ENCODE measurements at places on chromosomes 16 and 17.

DNA sequence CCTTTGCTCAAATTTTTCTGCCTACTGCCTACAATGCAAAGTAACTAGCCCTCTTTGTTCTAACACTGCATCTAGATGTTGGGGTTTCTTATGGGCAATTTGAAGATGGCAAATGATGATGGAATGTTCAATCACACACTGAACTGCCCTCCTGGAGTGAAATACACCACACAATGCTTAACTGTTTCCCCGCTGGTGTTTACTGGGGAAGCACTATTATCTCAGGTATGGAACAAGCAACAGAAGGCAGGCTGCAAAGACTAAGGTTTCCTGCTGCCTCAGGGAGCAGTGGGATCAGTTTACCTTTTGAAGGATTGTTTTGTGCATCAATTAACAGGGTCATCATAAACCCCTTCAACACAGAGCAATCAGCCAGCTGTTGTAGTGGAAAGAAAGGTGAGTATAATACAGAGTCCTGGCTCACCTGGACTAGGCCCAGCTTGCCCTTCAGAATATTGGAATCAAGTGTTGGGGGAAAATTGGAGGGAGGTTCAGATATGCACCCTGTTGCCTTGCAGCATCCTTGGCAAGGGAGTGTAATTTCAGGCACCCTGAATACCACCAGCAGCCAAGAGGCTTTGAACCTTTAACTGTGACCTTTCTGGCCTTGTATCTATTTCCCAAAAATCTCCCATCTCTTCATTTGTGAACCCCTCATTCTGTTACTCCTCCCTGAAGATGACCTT lies 105.4 kb upstream of the CDH11 start:
- no peak for DNase-seq

DNA sequence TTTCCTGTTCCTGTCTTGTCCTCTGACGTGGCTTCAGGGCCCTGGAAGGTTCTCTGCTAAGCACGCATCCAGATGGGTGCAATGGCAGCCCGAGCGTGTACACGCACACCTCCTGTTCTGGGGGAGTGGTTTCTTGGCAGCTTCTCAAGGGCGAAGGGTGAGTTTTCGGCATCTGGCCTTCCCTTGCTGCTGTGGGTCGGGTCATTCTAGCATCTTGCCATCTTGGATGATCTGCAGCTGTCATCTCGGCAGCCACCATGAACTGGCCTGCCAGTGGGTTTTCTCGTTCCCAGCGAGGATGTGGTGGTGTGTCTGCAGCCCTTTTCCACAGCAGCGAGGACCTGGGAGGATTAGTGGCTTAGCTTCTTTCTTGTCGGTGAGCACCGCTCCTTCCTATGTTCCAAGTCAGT lies 10.6 kb downstream of the MSI2 start:
- no peak for DNase-seq

GRCh38 chr16:14635395-14636165 lies 2.8 kb downstream of the BFAR start:
- peak; percentile 18 for DNase-seq

DNA sequence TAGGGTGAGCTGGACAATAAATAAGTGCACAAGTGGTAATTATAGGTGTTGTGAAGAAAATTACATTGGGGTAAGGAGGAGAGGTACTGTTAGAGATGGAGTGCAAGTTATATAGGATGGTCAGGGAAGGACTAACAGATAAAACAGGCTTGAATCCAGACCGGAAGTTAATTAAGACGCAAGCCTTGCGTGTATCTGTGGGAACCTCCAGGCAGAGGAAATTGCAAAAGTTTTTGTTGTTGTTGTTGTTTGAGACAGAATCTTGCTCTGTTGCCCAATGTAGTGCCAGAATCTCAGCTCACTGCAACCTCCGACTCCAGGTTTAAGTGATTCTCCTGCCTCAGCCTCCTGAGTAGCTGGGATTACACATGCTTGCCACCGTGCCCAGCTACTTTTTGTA lies 2.4 kb upstream of the ZNF18 start:
- DNase-seq, result no peak

DNA sequence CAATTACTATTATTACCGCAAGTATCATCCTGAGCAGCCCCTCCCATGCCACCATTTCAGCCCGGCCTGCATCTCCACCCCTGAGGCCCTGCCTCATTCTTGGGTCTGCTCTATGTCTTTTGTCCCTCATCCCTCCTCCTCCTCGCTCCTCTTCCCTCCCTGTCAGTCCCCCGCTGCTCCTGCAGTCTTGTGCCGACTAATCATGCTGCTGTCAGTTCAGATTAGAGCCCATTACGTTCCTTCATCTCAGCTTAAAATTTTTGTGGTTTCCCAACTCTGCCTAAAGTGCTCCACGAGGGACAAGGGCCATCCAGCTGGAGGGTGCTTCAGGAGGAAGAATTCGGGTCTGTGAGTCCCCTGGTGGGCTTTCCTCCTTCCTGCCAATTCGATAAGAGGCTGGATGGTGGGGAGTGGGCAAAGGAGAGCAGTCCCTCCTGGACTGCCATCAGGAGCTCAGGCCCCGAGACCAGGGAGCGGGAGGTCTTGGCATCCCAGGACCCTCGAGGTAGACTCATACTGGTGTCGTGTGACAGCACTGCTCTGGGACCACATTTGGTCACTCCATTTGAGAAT lies 32.9 kb upstream of the GOSR2 start:
- DNase-seq, result no peak

GRCh38 chr17:79949656-79950209 lies 85.9 kb downstream of the TBC1D16 start:
- peak; percentile 79 for DNase-seq

GRCh38 chr17:68291836-68292688 lies 767 bp downstream of the ARSG start:
- DNase-seq, result no peak

DNA sequence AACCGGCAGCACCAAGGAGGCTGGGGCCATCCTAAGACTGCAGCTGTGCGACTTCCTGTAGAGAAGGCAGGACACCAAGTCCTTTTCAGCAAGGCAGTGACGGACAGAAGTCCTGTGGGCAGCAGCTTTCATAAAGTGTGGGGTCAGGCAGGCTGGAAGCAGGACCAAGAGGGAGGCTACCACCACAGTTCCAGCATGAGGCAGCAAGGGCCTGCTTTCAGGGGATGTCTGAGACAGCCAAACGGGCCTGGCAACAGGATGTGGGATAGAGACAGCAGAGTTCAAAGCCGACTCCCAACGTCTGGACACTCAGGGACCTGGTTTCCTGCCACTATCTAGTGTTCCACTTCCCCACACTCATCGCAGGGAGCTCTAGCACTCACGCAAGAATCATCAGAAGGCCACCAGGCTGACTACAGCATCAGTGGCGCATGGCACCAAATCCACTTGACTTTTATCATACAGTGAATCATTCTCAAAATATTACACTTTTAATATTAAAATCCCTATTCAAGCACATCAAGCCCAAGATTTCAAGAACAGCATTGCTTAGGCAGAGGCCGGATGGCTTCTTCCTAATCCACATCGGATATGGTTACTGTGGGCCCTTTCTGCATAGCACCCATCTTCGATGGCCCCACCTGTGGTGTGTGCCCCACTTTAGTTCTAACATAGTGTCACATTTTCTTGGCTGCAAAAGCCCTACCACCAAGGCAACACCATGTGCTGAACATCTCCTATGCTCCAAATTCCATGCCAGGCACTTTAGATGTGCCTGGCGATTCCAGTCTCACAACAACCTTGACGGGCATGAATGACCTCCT lies 5.2 kb downstream of the USP7 start:
- no peak for DNase-seq

GRCh38 chr17:57009737-57010445 lies 32.0 kb downstream of the SCPEP1 start:
- no peak for DNase-seq

GRCh38 chr17:16419074-16419928 lies 3.9 kb downstream of the TRPV2 start:
- no peak for DNase-seq

DNA sequence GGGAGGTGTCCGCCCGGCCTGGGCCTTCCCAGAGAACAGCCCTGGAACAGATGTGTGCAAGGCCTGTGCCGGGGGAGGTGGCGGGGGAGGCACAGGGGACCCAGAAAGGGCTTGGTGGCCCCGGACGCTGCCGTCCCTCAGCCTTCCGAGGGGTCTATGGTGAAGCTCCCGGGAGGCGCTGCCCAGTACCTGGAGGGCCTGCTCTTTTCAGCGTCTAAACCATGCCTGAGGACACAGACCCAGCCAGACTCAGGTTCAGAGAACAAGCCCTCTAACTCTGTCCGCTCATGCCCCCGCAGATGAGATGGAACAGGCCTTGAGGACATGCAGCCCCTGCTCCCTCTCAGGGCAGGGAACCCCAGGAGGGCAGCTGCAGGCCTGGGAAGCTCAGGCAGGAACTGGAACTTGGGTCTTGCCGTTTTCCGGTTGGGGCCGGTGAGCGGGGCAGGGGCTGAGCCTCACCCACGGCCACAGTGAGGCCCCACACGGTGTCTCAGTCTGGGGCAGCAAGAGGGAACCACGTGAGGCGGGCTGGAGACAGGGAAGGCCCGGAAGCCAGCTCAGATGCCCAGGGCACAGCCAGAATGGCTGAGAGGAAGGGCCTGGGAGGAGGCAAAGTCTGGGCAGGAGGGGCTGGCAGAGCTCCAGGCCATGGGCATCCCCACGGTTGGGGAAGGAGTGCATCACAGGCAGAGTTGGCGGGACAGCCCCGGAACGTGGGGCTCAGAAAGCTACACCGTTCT lies 12.5 kb downstream of the SLC16A3 start:
- DNase-seq, result no peak

- no peak for DNase-seq
Observed at GRCh38 chr17:36602030-36602748, 806 bp downstream of the MRM1 start.

DNA sequence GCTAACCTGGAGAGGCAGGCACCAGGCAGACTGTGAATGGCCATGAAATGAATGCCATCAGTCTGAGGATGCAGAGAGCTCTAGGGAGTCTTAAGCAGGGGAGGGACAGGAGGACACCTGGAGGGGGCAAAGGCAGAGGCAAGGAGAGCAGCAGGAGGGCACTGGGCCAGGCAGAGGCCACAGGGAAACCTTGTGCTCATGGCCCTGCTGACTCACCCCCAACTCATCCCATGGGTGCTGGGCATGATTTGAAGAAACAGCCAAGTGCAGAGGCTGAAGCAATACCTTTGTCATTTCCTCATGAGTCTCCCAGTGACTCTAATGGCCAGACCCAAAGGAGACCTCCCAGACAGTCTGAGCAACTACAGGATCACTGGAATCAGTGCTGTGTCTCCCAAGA lies 141.4 kb downstream of the TMEM132E start:
- DNase-seq, result no peak

GRCh38 chr16:89911375-89911774 lies 7.3 kb upstream of the MC1R start:
- DNase-seq, result peak; percentile 83

DNA sequence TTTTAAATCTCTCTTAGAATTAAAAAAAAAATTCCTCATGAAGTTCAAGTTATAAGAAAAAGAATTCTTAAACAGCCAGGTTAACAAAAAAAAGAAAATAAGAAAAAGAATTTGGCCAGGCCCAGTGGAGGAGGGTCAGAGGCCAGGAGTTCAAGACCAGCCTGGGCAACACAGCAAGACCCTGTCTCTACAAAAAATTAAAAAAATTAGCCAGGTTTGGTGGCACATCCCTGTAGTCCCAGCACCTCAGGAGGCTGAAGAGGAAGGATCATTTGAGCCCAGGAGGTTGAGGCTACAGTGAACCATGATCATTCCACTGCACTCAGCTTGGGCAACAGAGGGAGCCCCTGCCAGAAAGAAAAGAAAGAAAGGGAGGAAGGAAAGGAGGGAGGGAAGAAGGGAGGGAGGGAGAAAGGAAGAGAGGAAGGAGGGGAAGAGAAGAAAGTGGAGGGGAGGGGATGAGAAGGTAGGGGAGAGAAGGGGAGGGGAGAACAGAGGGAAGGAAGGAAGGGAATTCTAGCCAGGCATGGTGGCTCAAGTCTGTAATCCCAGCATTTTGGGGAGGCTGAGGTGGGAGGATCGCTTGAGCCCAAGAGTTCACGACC lies 30.9 kb downstream of the COG1 start:
- no peak for DNase-seq

- DNase-seq, result no peak
Observed at GRCh38 chr16:47625115-47625567, 164.0 kb downstream of the PHKB start.

Measured in chondrocyte (in vitro differentiated cells).